ENCODE measurements at places on chromosomes 11 and 22.

GRCh38 chr11:66922551-66922950 is 35.6 kb downstream of the PC start:
- DNase-seq = no peak

- DNase-seq = no peak
Measured at GRCh38 chr11:34105957-34106504, 602 bp downstream of the NAT10 start.

- DNase-seq = peak; percentile 98
Measured at GRCh38 chr22:19479355-19480172, at the start of gene CDC45. Gene CDC45, plus strand, starts transcription at chr22:19479920. Its CDS starts 49 bp downstream, at chr22:19479969.

GRCh38 chr22:33465554-33465953 is 407.4 kb upstream of the SYN3 start:
- DNase-seq = no peak

GRCh38 chr22:41324821-41325528 is 23.6 kb downstream of the ZC3H7B start:
- DNase-seq = no peak

DNA sequence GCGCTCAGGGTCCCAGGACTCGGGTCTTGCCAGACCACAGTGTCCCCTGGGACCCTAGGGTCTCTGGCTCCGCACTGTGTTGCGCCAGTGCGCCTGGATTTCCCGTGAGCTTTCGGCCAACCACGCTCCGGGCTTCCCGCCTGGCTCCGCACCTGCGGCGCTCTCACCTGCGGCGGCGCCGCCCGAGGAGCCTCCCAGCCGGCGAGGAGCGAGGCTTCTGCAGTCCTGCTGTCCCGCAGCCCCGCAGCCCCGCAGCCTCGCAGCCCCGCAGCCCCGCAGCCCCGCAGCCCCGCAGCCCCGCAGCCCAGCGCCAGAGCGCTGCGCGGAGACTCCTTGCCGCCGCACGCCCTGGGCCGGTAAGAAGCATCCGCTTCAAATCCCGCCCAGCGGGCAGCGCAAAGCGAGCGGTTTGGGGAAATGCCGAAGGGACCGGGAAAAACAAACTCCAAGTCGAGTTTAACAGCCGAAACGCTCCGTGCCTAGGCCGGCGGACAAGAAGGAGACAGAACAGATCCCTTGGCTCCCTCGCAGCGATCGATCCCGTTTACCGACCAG is 939 bp downstream of the ALX4 start:
- no peak for DNase-seq

DNA sequence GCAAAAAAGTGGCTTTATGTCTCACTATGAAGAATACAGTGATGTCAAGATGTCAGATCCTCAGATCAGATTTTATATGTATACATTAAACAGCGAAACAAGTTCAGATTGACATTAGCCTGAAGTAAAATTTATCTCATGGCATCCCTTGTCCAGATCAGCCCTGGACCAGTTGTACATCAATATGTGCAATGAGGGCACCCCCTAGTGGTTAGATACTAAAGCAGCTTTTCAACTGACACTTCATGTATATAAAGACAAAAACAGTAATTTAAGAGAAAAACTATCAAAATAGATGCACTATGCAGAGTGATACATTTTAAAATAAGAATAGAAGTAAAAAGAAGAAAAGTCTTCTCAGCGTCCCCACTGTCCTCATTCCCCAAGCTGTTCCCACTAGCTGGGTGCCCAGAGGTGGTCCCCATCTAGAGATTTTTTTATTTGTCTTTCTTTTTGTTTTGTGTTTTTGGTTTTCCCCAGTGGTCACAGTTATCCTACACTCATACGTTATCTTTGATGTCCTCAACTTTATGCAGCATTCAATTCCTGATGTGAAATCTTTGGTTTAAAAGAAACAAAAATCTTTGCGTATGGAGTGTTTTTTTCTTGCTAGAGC is 2193.4 kb upstream of the RAG2 start:
- DNase-seq = peak; percentile 37

GRCh38 chr11:17515443-17516176 is 28.6 kb downstream of the USH1C start:
- DNase-seq = no peak

GRCh38 chr22:40391417-40391816 is 21.0 kb downstream of the SGSM3 start:
- DNase-seq = no peak

DNA sequence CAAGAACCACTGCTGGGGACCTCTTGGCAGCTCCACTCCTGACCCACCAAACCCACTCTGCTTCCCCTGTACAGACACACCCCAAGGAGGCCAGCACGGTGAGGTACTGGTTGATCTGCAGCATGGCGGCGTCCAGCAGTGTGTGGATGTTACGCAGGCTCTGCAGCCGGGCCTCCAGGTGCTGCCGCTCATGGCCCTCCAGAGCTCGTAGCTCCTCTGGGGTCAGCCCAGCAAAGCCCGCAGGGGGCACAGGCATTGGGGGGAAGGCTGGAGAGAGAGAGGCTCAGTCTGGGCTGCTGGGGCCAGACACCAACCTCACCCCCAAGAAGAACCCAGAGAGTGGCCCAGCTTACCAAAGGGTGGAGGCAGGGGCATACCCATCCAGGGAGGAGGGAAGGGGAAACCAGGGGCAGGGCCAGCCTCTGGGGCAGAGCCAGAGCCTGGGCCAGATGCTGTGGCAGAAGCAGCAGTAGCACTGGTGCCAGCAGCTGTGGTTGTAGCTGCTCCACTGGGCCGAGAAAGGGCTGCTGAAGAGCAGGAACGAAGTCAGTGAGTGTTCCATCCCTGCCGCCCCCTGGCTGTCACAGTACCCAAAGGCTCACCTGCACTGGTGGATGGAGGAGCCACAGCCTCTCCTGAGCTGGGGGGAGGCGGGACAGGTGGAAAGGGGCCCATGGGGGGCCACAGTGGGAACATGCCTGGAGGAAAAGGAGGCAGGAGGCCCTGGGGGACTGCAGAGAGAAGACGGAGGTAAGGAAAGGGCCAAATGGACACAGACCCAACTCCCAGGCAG is 4.5 kb downstream of the SYVN1 start:
- no peak for DNase-seq

- no peak for DNase-seq
Measured at GRCh38 chr11:69731110-69731509, 27.3 kb upstream of the FGF19 start.

GRCh38 chr11:65576232-65576866 is 496 bp downstream of the EHBP1L1 start:
- no peak for DNase-seq

DNA sequence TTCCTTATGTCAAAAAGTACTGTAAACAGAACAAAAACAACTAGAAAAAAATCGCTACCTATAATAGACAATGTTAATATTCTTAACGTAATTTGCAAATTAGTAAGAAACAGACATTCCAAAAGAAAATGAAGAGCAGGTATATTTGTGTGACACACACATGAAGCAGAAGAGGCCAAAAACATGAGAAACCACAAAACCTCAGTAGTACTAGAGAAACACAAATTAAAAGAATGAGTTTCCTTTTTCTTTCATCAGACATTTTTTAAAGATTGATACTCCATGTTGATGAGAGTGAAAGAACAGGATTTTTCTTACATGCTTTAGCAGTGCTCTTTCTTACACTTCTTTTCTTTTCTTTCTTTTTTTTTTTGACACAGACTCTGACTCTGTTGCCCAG is 34.2 kb upstream of the PCF11 start:
- no peak for DNase-seq
